Central memory CD4-positive, alpha-beta T cell (primary cell): ENCODE measurements at places on chromosomes 3 and 15.

GRCh38 chr3:108221393-108221792 lies 831 bp downstream of the IFT57 start:
- DNase-seq = no peak

DNA sequence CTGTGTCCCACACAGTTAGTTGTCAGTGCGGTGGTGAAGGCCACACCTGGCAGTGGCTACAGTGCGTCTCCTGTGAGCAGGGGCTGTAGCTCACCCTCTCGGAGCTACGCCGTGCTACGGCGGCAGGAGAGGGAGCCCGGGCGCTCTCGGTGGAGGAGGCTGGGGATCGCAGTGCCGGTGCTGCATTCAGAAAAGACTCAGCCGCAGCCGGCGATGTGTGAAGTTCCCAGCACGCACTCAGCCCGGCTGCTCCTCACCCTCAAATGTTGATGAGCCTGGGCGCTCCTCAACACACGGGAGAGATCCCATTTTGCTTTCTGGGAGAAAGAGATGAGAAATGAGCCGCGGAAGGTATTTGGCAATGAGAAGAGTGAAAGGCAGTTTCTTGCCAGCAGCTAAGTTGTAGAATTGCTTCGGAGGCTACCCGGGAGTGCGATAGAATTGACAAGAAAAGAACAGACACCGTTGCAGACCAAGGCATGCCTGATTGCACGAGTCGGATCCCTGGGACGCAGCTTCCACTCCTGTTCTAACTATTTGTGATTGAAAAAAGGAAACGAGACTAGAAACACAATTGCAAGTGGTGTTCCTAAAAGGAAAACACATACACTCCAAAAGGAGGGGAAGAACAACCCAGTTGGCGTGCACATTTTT lies at the start of gene UNC13C:
Gene UNC13C (plus strand): TSS at position 189 of the 654 bp plus-strand sequence. CDS start 34,463 bp downstream, outside the sequence.
- no peak for DNase-seq

- DNase-seq = no peak
Measured at GRCh38 chr15:87633525-87633924, 623.0 kb downstream of the NTRK3 start.

GRCh38 chr3:152268555-152269055 lies at the start of gene MBNL1:
TSS of gene MBNL1 (plus strand) at chr3:152268929. CDS start at chr3:152300194, 31,265 bp downstream.
- DNase-seq = peak; percentile 81

DNA sequence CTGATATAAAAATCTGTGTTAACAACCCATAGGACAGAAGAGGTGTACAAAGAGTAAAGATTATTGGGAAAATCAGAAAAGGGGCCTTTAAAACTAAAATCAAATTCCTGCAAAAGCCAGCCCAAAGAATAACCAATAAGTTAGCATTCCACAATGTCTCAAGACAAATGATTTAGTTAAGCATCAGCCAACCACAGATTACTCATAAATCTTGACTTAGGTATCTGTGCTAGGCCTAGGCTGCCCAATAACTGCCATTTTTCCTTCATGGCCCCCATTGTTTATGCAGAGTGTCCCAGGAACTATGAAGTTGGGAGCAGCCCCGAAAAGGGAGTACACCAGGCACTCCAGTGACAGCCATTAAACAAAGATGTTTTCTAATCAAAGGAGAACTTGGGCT lies 7.4 kb downstream of the TRANK1 start:
- no peak for DNase-seq

DNA sequence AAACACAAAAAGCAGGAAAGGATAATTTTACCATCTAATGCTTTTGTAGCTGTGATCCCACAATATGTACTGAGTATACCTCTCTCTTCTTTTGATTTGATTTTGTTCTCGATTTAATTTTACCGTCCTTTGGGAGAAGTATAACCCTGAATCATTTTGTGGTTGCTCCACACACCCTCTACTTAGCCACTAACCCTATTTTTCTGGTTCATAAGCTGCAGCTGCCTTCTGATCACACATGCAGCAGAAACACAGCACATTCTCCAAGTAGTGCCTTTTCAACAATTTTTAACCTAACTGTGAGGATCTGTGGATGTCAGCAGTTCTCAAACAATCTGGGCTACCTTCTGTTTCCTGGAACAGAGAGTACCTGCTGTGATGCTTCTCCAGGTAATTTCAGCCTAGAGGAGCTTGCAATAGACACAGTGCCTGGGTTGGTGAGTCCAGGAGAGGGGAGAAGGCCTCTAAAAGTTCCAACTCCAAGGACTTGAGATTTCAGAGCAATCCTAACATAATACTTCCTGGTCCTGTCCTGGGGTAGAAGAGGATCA lies 40.3 kb downstream of the HGD start:
- DNase-seq = no peak

- no peak for DNase-seq
Measured at GRCh38 chr3:183844606-183845005, 19.2 kb upstream of the MAP6D1 start.

DNA sequence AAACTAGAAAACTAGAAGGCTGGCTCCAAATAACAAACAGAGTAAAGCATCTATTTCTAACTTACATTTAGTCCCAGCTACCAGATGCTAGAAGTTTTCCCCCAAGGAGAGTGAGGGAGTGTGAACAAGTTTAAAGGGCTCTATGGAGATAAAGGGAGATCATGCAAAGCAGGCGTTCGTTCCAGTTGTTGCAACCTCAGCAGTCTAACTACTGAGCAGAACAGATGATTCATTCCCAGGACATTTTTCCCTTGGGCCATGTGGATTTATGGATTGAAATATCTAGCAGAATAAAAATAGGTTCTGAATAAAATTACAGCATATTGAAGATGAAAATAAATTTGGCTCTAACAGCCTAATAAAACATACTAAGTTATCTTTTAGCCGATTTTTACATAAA lies 154.8 kb upstream of the TTC14 start:
- no peak for DNase-seq

DNA sequence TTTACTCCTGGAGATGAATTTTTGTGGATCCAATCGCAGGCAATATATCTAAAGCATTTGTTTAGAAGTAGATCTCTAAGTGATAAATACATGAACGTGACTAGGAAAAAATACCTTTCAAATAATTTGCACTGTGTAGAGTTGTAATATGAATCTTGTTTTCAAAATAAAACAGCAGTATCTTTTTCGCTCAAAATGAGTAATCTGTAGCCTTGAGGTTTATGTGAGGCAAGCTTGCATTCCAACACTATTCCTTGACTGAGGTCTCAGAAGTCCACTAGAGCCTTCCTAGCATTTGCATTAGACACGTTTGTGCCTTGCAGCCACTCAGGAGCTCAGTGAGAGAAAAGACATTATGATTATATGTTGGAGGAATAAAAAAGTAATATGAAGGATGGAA lies 138.3 kb upstream of the ROBO1 start:
- DNase-seq = no peak

DNA sequence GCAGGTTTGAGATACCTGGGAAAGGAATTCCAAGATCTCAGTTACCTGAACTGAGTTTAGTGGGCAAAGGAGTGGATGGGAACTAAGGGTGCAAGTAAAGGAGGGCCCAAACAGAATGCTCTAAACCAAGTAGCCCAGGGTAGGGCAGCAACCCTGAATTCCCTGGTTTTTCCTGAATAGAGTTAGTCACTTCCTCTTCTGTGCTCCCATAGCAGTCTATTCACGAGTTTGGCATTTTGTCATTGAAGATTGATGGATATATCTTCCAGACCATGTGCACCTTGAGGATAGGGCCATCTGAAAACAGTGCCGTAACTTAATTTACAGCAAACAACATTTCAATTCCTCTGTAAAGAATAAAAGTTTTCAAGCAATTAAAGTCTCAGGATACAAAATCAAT lies 18.5 kb upstream of the PTX3 start:
- DNase-seq = no peak

- no peak for DNase-seq
Measured at GRCh38 chr3:71536376-71536965, 47.1 kb downstream of the FOXP1 start.

DNA sequence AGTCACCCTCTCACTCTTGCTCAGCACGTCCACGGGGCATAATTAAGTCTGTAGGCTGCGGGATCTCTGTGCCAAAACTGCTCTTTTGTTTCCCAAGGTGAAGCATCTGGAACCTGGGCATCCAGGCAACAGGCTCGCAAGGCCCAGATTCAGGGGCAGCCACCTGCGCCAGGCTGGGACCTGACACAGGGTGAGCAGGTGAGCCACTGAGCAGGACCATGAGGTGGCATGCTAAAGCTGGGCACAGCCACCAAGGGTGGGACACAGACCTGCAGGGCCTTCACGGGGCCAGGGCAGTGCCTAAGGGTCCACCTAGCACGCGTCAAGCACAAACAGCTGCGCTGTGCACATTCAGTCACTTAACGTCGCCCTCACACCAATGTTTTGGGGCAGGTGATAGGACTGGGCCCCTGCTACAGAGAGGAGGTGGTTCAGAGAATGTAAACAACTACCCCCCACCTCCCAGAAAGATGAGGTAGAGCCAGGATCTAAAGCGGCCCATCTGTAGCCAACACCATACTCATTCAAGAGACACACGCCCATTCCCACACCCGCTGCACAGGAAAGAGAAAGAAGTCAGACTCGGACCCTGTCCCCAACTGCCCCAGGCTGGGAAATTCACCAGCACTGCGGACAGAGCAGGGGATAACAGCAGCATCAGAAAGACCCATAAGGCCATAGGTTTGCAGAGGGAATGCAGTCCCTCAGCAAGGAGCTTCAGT lies 16.3 kb downstream of the XXYLT1 start:
- no peak for DNase-seq

DNA sequence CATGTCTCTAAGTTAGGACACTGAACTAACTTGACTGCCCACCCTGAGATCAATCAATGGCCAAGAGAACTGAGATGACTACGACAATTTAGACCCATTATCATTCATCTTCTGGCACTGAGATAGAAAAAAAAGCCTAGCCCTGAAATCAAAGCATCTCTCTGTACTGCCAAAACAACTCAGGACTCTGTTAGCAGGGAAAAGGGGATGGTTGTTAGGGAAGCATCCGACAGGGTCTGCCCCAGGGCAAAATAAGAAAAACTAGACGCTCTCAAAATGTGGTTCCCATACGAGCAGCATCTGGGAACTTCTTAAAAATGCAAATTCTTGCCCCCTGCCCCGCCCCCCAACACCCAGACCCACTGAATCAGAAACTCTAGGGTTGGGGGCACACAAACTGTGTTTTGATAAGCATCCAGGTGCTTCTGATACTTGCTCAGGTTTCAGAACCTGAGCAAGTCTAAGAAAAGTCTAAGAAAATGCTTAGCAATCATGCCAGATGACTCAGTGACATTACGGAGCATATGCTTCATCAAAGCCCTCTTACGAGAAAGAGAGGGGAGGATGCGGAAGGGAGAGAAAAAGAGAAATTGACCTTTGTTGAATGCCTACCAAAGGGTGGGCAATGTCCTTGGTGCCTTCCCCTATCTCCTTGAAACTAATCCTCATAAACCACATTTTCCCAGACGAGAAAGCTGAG lies 172.8 kb upstream of the HES1 start:
- no peak for DNase-seq

- peak; percentile 1 for DNase-seq
Measured at GRCh38 chr15:80234883-80235282, 17.1 kb downstream of the CTXND1 start.

DNA sequence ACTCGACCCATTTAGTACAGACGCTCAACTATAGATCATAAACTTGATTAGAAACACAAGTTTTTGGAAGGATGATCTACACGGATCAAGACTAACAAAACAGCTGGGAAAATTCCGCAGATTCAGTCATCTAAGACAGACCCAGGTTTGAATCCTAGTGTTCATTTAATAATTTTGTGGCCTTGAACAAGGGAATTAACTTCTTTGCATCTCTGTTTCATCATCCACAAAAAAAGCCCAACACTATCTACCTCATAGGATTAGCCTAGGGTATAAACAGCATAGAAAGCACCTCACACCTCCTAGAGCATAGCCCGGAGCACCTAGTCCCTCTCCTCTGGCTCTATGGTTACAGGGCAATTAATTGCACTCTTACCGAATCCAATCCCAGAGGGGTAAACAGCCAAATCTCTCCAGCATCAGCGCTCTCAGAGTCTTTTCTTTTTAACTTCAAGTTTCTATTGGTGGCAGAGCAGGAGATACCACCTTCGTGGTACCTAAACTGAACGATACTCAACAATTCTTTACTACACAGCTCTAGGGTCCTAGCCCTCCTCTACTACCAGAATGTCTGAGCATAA lies 3.5 kb downstream of the TBL1XR1 start:
- DNase-seq = no peak

DNA sequence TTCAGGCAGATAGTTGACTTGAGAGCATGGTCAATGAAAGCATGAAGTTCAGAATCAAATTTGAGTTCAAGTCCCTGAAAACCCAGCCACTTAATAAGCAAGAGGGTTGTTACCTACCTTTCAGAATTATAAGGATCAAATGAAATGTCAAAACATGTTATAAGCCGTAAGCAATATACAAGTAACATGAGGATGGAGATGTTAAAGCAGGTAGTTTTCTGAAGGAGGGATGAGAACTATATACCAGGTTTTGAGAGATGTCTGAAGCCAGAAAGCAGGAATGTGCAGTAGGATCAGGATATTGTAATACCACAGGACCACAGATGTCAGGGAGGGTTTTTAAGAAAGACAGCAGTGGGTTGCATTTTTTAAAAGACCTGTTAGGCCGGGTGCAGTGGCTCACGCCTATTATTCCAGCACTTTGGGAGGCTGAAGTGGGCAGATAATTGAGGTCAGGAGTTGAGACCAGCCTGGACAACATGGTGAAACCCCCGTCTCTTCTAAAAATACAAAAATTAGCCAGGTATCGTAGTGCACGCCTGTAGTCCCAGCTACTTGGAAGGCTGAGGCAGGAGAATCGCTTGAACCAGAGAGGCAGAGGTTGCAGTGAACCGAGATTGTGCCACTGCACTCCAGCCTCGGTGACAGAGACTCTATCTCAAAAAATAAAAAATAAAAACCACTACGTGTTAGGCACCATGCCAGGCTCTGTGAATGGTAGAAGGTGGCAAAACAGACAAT lies 6.9 kb upstream of the EIF3J start:
- DNase-seq = no peak

GRCh38 chr3:65890328-65890727 lies 148.4 kb downstream of the MAGI1 start:
- DNase-seq = no peak
